ENCODE measurements at places on chromosomes 7 and 10.
A peak's percentile ranks its signal among the peaks of the same experiment; 100 is the strongest.

GRCh38 chr10:76657337-76658012 is 980.1 kb downstream of the KCNMA1 start:
- DNase-seq: no peak

DNA sequence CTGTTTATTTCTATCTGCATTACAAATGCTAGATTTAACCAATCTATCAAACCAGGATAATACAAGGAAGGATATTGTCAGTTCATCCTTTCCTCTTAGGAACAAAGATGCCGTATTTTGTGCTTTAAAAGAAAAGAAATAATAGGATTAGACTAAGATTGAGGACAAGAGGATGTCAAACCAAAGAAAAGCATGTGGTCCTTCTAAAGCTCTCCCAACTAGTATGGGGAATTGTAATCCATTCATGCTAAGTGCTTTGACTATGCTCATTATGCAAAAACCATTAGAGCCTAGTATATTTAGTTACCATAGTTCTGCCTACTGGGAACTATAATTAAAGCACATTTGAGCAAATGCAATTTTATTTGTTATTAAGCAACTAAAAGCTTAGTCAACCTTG is 280.2 kb downstream of the GRM8 start:
- DNase-seq: no peak

DNA sequence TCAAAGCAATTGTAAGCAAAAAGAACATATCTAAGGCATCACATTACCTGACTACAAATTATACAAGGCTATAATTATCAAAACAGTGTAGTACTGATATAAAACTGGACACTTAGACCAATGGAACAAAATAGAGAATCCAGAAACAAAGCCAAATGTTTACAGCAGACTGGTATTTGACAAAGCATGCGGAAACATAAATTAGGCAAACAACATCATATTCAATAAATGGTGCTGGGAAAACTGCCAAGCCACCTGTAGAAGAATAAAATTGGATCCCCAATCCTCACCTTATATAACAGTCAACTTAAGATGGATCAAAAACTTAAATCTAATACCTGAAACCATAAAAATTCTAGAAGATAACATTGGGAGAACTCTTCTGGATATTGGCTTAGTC is 240.8 kb upstream of the POM121L12 start:
- no peak for DNase-seq

DNA sequence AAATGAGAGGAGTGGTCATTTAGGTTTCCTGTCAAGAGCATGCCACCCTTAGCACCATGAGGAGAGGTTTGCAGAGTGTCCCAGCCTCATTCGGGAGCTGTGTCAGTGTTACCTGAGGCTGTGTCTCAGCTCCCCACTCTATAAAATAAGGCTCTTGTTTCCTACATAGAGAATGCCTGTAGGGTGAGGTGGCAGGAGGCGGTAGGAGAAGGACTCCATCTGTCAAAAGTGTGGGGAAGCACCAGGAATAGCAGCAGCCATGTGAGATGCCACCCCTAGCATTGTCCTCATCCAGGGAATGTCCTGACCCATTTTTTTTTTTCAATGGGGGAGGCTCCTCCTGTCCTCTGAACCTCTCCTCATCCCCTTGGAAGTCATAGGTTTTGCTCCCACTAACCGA is 451.2 kb downstream of the PLXNA4 start:
- DNase-seq: no peak

DNA sequence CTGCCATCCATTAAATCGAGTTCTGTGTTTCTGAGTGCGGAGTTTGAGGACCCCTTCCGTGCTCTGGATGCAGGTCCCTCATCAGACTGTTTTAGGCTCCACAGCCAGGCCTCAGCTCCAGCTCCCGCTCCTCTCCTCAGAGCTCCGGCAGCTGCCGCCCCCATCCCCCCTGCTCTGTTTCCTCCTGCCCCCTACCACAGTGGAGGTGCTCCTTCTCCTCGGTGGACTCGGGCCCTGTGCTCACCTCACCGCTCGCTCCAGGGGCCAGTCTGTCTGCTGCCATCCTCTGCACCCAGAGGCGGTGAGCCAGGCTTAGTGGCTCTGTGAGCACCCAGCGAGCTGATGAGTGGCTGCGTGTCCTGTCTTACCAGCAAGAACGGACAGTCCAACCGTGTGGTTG is 21.4 kb upstream of the PRKAR1B start:
- DNase-seq: no peak

DNA sequence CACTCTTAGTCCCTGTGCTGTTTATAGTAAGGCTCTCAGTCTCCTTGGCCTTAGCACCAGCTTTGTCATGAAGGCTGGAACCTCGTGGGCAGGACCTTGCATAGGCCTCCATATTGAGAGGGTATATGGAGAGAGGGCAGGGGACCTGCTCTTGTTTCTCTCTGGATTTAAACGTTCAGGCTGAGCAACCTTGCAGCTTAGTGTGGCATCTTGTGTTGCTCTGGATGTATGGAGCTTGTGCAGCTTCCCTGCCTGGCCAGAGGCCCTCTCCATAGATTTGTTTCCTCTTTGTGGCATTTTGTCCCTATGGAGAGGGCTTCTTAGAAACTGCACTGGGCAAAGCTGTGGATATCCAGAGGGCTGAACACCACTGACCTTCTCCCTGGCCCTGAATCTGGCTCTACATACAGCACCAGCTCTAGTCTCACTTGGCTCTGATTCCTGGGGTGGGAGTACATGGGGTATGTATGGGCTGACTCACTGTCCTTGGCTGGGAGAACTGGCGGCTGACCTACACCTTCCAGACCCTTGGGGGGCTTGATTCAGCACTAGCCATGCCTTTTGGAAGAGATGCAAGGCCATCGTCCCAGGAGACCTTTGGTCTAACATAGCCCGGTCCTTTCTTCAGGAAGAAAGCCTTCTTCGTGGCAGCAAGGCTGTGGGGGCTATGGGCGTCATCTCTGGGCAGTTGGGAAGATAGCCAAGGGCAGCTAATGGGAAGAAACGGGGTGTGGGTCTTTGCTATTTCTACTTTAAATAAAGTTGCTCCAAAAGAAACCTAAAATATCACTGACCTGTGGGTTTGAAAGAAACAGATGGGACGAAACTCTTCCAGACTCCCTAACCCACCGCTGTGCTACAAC is 30.5 kb downstream of the ITPRIP start:
- DNase-seq: no peak

DNA sequence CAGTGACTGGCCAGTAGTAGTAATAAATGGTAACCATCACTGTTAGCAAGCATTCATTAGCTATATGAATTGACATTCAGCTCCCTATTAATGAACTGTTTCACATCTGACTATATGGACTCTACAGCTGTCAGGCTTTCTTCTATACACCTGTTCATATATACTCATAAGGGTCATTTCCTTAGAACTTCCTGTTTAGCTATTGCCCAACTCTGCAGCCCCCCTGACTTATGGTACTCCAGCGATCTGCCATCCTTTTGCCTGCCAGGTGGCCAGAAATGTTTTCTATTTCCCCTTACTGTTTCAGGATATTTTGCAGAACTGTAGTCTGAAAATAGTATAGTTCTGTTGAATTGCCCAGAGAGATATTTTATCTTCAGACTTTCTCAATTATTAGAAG is 56.6 kb downstream of the TASOR2 start:
- DNase-seq: no peak

- DNase-seq: no peak
Observed at GRCh38 chr10:31683682-31684081, 244.9 kb downstream of the ARHGAP12 start.

- no peak for DNase-seq
Observed at GRCh38 chr10:129471447-129472175, 4.6 kb downstream of the MGMT start.

- DNase-seq: no peak
Observed at GRCh38 chr10:124746992-124747391, 2.8 kb upstream of the FAM53B start.

- DNase-seq: no peak
Observed at GRCh38 chr10:6411436-6411835, 168.6 kb downstream of the PRKCQ start.

DNA sequence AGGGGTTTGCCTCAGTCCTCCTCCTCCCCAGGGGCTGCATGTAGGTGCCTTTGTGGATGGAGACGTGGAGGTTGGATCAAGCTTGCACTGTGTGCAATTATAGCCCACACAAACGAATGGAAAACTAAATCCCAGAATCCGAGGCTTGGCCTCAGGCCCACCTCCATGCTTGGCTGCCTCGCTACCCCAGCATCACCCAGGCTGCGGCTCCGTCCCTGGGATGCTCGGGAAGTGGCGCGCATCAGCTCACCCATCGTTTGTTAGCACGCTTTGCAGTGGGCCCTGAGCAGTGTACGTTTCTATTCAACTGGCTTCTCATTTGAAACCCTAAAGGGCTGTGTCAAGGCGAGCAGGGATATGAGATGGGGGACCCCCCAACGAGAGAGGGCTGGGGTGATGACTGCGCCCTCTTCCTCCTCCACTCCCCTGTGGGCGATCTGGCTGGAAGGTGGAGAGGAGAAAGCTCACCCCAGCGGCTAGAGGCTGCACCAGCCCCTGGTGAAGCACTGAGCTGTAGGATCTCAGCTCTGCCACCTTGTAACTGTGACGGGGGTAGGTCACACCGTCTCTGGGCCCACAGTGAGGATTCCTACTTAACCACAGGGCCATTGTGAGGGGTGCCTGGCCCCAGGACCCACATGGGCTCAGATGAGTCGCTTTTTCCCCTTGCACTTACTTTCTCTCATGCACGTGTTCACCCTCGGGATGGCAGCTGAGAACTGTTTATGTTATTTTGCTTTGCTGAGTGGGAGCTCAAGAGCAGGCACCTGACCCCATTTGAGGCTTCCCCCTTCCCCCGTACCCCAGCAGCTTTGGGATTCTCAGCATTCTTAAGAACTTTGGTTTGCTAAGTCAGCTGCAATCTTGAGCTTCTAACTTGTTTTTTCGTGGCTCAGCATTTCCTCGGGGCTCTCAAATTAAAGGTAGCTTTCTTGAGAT is 12.7 kb upstream of the BTBD16 start:
- no peak for DNase-seq

- no peak for DNase-seq
Observed at GRCh38 chr10:80468806-80469421, 14.8 kb downstream of the TSPAN14 start.

GRCh38 chr7:143292876-143293275 is 4.7 kb downstream of the CASP2 start:
- no peak for DNase-seq

DNA sequence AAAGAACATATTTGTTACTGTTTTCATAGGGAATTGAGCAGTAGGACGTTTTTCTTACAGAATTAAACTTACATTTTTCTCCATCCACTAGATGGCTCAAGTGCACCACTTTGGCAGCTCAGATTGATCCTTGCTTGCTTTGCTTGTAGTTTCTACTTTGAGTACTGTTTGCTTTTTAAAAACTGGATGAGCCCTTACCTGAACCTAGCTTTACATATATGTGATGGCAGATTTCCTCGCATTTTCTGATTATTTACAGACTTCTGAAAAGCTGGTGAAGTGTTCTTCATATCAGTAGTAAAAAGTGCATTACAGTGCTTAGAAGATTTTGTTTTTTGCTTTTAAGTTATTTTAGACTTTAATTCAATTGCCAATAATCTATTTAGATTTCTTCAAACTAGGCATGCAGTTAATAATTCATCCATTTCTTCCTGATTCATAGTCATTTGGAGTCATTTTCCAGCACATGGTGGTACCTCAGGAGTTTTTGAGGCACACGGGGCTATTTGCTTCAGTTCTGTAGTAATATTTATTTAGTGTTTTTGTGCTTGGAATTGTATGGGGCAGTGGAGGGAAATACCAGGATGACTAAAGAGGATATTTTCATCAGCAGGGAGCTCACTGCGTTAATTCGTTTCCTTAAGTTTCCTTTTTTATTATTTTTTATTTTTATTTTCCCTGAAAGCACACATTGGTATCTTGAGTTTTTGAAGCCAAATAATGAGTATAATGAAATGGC is 57.3 kb downstream of the MAPK8 start:
- peak; percentile 57 for DNase-seq

GRCh38 chr10:46518028-46518725 is 38.3 kb downstream of the GPRIN2 start:
- no peak for DNase-seq

DNA sequence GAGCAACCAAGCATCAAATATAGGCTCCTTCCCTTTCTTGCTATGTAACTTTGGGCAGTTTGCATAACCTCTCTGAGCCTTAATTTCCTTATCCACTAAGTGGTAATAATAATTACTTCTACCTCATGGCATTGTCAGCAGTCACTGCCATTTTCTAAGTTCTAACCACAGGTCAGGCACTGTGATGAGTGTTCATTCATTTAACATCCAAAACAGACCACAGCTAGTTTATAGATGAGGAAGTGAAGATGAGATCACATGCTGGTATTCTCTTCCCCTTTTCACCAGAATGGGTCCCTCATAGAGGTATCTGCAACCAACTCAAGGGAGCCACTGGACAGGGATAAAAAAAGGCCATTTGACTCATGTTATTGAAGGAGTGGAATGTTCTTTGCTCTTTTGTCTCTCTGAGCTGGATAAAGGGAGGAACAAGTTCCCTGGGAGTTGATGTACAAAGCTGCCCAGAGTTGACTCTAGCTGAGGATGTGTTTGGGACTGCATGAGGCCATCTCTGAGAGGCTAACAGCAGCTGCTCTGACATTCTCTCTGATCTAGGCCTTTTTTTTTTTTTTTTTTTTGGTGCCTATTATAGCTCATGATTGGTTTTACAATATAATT is 65.0 kb downstream of the DNAJC12 start:
- DNase-seq: no peak

DNA sequence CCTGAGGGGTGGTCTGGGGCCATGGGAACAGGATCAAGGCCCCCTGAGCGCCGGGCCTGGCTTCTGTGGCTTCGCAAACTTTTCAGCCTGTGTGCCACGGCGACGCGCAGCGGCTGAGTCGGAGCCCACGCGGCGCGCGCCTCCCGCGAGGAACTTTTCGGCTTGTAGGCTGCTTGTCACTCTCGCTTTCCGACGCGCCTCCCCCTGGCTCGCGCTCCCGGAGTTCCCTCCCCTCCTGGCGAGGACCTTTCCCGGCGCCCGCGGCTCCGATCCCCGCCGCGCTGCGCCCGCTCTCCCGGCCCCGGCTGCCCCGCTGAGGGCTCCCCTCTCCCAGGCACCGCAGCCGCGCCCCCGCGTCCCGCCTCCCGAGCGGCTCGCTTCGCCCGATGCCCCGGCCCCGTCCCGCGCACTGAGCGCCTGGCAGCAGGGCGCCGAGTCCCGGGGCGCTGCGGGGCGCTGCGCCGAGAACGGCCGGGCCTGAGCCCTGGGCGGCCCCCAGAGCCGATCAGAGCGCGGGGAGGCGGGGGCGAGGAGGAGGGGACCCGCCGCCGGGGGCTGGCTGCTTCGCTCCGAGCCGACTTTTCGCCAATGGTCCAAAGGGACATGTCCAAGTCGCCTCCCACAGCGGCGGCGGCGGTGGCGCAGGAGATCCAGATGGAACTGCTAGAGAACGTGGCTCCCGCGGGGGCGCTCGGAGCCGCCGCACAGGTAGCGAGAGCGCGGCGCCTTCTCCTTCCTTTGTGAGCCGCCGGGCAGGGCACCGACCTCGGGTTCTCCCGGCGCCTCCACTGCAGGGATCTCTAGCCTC is at the start of gene CACNB2:
TSS of gene CACNB2 (plus strand) at position 276 of the 808 bp plus-strand sequence.
- peak; percentile 83 for DNase-seq

- peak; percentile 38 for DNase-seq
Observed at GRCh38 chr10:110495731-110496552, 1.8 kb upstream of the DUSP5 start.

GRCh38 chr7:94710256-94710655 is 54.3 kb upstream of the SGCE start:
- DNase-seq: no peak
